ENCODE measurements at places on chromosomes 16 and 17.

GRCh38 chr17:8126491-8127066, 2.7 kb upstream of the HES7 start:
- no peak for DNase-seq

DNA sequence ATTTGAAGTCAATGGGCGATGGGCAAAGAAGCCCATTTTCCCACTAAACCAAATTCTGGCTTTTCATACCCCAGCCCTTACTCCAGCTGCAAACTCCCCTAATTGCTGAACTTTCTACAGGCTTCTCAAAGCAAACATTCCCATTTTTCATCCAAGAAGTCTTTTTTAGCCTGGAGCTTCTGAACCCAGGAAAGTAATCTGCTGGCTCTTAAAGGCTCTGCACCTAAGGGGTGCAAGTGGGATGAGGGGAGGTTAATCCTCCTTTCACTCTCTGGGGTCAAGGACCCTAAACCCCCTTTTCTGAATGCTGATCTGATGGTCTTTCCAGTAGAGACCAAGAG, 2.4 kb downstream of the HOXB7 start:
- DNase-seq, result no peak

DNA sequence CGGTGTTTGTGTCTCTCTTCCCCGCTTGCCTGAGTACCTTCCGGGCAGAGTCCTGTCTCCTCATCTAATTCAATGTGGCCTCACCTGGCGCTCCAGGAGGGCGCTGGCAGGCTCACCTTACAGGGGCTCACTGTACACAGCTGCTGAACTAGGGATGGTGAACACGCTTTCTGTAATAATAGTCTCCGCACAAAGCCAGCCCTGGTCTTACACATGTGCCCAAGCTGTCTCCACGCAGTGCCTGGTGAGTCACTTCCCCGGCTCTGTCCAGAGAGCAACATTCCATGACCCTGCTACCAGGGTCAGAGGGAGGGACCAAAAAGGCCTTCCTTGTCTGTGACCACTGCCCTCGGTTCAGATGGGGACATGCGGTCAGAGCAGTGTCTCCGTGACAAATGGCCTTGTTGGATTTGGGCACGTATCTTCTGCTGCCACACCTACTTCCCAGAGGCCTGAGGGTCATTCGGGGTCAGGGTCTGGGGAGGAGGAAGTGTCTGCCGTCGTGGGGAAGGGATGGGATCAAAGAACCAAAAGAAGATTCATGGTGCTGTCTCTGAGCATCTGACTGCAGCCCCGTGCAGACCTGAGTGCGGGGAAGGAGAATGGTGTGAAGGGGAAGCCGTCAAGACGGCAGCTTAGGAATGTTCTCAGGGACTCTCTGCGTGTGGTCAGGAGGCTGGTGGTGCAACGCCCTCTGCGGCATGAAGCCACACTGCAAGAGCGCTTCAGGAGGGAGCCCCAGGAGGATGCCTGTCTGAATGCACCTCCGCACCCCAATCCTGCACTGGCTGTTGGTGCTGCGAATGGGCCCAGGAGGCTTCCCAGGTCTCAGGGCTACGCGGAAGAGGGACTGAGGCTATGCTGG, 68.8 kb downstream of the IL21R start:
- peak; percentile 37 for DNase-seq

- no peak for DNase-seq
Measured at GRCh38 chr17:10198509-10199249, at the start of gene GAS7. TSS of gene GAS7 (minus strand) at chr17:10198606.

GRCh38 chr16:7271486-7271885, 61.2 kb upstream of the RBFOX1 start:
- DNase-seq, result no peak

DNA sequence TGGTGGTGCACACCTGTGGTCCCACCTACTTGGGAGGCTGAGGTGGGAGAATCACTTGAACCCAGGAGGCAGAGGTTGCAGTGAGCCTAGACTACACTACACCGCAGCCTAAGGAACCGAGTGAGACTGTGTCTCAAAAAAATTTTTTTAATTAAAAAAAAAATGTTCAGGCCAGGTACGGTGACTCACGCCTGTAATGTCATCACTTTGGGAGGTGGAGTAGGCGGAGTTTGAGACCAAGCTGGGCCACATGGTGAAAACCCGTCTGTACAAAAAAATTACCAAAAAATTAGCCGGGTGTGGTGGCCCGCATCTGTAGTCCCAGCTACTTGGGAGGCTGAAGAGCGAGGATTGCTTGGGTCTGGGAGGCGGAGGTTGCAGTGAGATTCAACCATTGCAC, 3.6 kb upstream of the FAM222B start:
- DNase-seq, result no peak

GRCh38 chr16:5841974-5842373, 744.4 kb upstream of the EEF2KMT start:
- DNase-seq, result no peak

GRCh38 chr17:29929006-29929532, 959 bp downstream of the SSH2 start:
- no peak for DNase-seq

GRCh38 chr16:11698271-11698689, 30.0 kb downstream of the SNN start:
- DNase-seq, result no peak

DNA sequence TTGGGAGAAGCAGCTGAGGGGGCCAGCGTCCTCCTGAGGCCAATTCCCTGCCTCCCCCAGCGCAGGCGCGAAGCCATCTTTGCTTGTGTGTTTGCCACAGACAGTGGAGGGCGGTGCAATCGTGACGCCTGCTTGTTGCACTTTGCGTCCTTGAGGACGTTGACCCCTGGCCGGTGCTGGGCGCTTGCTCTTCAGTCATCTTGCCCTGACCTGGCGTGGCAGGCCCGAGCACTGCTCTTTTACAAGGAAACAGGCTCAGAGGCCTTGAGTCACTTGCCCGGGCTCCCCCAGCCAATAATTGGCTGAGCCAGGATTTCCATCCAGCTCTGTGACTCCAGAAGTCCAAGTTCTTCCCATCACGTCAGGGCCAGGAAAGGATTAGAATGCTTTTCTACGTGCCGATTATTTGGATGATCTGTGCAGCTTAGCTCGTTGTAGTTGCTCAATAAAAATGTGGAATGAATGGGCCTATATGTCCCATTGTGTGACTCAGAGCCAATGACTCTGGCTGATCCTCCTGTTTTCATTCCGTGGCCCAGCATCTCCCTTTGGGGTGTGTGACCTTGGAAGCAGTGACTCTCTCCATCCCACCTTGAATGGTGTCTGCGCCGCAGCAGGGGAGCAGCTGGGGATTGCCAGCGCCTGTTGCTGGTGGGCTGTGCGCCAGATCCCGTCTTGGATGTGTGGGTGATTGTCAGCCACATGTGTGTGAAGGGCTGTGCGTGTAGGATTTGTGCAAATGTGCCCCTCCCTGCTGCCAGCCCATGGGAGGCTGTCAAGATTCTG, 214.1 kb downstream of the SEC14L1 start:
- peak; percentile 85 for DNase-seq

GRCh38 chr16:78324649-78325285, 225.3 kb downstream of the WWOX start:
- no peak for DNase-seq

DNA sequence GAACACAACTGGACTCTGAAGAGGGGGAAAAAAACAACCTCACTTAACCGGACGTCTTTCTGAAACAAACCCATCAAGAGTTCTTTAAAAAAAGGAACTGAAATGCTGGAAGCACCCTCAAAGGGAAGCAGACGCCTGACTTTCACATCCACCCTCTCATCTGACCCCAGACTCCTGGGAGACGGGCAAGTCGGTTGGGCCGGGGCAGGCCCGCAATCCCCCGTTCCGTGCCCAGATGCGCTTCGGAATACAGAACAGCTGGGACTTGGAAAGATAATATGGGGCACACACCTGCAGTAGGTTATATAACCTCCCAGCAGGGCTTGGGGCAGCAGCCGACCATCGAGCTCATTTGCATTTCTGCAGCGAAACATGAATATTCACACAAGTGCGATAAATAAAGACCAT, 3.7 kb downstream of the ARHGAP27 start:
- no peak for DNase-seq

GRCh38 chr17:50184611-50185398, 16.6 kb downstream of the COL1A1 start:
- DNase-seq, result no peak

DNA sequence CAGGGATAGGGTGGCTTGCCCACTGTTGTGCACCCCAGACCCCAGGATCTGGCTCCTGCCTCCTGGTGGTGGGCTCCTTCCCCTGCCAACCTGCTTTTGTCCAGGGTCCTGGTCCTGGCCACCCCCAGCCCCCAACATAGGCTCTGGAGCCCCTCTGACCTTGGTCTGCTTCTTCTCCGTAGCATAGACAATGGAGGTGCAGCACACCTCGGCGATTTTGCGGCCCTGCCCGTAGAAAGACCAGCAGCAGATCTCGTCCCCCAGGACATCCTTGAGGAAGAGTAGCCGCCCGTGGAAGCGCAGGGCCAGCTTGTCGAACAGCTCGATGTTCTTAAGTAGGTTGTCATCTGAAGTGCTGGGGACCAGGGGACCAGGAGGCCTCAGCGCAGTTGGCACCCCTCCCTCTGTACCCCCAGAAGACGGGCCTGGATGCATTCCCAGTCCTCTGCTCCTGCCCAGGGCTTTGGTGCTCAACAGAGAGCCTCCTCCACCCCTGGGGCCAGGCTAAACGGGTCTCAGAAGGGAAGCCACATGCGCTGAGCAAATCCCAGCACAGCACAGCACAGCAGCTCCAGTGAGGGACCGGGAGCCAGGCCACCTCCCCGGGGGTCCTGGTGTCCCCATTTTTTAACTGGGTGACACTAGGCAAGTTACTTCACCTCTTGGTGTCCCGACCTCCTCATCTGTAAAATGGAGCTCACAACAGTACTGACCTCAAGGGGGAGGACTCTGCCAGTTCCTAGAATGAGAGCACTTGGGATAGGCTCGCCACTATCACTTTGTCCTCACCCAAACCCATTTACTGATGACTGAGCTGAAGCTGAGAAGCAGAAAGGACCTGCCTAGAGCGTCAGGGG, 10.8 kb downstream of the ASPHD1 start:
- DNase-seq, result no peak

GRCh38 chr16:79316004-79316458, 284.5 kb downstream of the MAF start:
- no peak for DNase-seq

DNA sequence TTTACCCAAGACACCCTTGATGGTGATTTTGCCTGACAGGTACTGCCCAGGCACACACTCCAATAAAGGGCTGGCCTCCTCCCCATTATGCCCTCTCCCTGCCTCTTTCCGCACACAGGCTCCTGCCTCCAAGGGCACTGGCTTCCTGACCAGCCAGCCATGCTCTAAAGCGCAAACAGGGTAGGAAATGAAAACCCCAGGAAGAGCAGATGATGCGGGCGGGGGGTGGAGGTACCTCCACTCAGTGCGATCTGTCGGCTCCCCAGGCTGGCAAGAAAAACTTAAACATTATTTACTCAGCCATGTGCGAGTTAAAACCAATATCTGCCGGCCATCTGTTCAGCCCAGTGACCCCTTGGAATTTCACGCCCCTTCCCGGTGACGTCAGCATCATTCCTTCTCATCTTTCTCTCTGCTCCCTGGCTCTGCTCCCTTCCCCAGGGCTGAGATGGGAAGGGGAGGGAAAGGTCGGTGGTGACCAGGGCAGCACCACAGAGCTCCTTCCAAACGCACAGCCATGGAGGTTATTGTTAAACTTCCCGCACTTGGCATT, 262.5 kb downstream of the CBLN1 start:
- no peak for DNase-seq

DNA sequence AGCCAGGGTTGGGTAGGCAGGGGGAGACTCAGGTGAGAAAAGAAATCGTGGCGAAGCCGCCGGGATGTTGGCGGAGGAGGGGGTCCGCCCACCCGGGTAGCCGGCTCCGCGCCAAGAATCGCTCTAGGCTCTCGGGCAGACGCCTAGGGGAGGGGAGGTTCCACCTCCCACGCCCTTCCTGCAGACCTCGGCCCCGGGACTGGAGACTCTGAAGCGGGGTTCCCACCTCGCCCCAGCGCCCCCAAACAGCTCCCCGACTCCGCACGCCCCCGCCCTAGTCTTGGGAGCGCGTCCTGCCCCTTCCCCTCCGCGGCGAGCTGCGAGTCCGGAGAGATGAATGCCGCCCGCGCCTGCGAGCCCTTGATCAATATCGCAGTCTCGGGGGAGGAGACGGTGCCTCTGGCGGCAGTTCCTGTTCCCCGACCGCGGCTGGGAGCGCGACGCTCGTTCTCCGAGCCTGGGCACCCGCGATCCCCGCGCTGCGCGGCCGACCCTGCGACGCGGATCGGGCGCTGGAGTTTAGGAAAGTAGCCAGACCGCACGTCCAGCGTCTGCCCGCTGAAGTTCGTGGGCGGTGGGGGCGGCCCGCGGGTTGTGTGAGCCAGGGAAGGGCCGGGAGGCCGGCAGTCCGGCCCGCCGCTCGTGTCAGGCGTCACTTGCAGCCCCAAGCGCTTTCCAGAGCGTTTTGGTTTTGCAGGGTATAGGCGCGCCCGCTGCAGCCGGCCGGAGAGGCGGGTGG, 790 bp downstream of the CRHR1 start:
- DNase-seq, result no peak

GRCh38 chr16:47612711-47613110, 151.6 kb downstream of the PHKB start:
- DNase-seq, result no peak

- DNase-seq, result no peak
Measured at GRCh38 chr17:39194089-39194984, 3.1 kb downstream of the CACNB1 start.

- DNase-seq, result peak; percentile 24
Measured at GRCh38 chr16:54407596-54407995, 121.0 kb upstream of the IRX3 start.

DNA sequence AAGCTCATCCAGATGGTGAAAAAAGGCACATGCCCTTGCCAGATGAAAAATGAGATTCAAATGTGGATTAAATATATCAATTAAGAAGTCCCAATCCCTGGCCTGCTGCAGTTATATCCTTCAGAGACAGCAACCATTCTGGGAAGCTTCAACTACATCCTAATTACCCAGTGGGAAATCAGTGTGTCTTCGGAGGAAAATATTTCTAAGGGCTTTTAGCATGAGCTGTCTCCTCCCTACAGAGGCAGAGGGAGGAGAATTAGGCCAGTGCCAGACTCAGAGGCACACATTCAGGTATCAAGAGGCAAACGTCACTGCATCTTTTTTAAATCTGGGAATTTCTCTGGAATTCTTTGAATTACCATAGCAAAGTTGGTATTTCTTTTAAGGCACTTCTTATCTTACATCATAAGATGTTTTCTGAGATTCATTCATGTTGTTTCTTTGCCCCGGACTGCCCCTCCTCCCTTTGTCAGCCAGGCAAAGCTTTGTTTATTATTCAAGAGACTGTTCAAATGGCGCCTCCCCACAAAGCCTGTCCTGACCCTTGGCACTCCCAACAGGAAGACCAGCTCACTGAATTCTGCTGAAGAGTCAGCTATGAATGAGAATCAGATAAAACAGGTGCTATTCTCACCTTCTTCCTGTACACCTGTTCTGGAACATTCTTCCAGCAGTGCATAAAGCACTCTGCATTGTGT, 38.3 kb upstream of the SMPD3 start:
- DNase-seq, result no peak

- DNase-seq, result no peak
Measured at GRCh38 chr17:47317119-47317518, 6.6 kb upstream of the EFCAB13 start.

GRCh38 chr16:73413091-73413829, 365.3 kb upstream of the ZFHX3 start:
- no peak for DNase-seq

- DNase-seq, result no peak
Measured at GRCh38 chr17:49795372-49795771, 6.9 kb downstream of the KAT7 start.

All from non-pigmented ciliary epithelial cell (primary cell).